ENCODE measurements at places on chromosomes 6 and 20.

- DNase-seq, result no peak
Observed at GRCh38 chr6:156600678-156601077, 176.5 kb upstream of the ARID1B start.

DNA sequence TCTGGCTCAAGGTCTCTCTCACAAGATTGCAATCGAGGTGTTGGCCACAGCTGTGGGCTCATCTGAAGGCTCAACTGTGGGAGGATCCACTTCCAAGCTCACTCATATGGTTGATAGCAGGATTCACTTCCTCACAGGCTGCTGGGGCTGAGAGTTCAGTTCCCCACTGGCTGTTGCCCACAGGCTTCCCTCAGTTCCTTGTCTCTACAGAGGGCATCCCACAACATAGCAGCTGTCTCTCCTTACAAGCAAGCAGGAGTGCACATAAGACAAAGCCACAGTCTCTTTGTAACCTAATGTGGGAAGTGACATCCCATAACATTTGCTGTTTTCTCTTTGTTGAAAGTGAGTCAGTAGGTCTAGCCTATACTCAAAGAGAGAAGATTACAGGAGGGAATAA is 14.0 kb downstream of the SPATS1 start:
- no peak for DNase-seq

DNA sequence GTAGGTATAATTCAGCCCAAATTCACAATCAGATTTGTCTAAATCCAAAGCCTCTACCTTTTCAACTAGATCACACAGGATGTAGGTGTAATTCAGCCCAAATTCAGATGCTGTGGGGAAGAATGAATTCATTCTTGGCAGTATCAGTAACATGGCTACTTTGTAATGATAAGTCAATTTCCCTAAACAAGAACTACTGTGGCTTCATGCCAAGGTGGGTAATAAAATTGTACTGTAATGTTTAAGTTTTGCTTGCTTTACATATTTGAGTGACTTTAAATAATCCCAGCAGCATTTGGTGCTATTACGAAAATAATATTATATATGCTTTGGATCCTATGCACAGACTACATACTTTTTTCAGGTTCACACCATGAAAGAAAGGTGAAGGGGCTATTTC is 239.1 kb downstream of the HDGFL1 start:
- no peak for DNase-seq

- no peak for DNase-seq
Observed at GRCh38 chr20:40915756-40916155, 112.9 kb upstream of the TOP1 start.

- no peak for DNase-seq
Observed at GRCh38 chr6:47355496-47355895, 45.8 kb upstream of the TNFRSF21 start.

All from T-helper 1 cell (primary cell).